ENCODE measurements at places on chromosomes 2 and 18. TPM values are rescaled to one million over a fixed set of nuclear protein-coding genes. Genes with fewer than 3 reads are reported as not detected.

- DNase-seq: no peak
- no peak overlapping the region for H3K27ac ChIP-seq
- H3K4me1 ChIP-seq: no peaks in the 10 kb centered on the region
- H3K27me3 ChIP-seq: no peaks in the 10 kb centered on the region
These were observed 52.8 kb downstream of the FARP2 start for GRCh38 chr2:241408849-241409248.

GRCh38 chr2:174368691-174369090 is 26.8 kb upstream of the SCRN3 start:
- no peak for DNase-seq
- no peaks in the 10 kb centered on the region for H3K4me1 ChIP-seq
- no peaks in the 10 kb centered on the region for H3K27me3 ChIP-seq
- H3K27ac ChIP-seq: no peak overlapping the region

GRCh38 chr2:100753444-100753843 is 66.5 kb upstream of the NPAS2 start:
- no peaks in the 10 kb centered on the region for H3K27me3 ChIP-seq
- H3K36me3 ChIP-seq: no peaks in the 10 kb centered on the region
- H3K27ac ChIP-seq: peak overlapping the region; percentile 83
- no peak for DNase-seq
- no peak overlapping the region for H3K4me3 ChIP-seq

NTSR2 gene
- polyA plus RNA-seq: not detected

ERICH2 gene
- polyA plus RNA-seq: 1.3 TPM

DNA sequence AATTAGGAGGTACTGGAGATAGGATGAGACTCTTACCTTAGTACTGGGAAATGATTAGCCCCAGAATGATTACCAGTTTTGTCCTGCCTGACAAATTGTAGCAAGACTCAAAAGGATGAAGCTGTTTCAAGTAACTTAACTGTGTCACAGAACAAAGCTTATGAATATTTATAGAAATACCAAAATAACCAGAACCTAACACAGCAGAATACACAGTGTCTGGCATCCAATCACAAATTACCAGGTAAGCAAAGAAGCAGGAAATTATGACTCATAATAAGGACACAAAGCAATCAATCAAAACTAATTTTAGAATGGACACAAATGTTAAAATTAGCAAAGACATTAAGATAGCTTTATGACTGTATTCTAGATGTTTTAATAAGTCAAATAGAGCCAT is 91.9 kb downstream of the CTNNA2 start:
- no peak overlapping the region for H3K27ac ChIP-seq
- no peaks in the 10 kb centered on the region for H3K36me3 ChIP-seq
- DNase-seq: no peak
- no peaks in the 10 kb centered on the region for H3K4me1 ChIP-seq

LYPD1 gene
- 0.02 TPM for polyA plus RNA-seq

C2orf76 gene
- polyA plus RNA-seq: 5.9 TPM

KCTD1 gene
- 32.1 TPM for polyA plus RNA-seq

All from keratinocyte (primary cell).